Vagina (tissue), 2 donors: ENCODE measurements at places on chromosomes 5 and 9. TPM values are rescaled to one million over a fixed set of nuclear protein-coding genes. Genes with fewer than 3 reads are reported as not detected.

DNA sequence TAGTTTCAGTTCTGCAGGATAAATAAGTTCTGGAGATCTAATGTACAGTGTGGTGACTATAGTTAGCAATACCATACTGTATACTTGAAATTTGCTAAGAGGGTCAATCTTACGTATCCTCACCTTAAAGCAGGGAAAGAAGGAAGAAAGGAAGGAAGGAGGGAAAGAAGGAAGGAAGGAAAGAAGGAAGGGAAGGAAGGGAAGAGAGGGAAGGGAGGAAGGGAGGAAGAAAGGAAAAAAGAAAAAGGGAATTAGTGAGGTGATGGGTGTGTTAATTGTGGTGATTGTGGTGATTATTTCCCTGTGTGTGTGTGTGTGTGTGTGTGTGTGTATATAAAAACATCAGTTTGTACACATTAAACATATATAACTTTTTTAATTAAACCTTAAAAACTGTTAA lies 242.6 kb upstream of the MSX2 start:
- DNase-seq = no peak
- no peak overlapping the region for H3K27ac ChIP-seq
- no peaks in the 10 kb centered on the region for H3K4me1 ChIP-seq
- H3K27me3 ChIP-seq = no peaks in the 10 kb centered on the region
- no peaks in the 10 kb centered on the region for H3K36me3 ChIP-seq
- no peak overlapping the region for H3K4me3 ChIP-seq

Gene MEIKIN
- total RNA-seq = not detected

- no peak overlapping the region for H3K4me3 ChIP-seq
- H3K27ac ChIP-seq = no peak overlapping the region
- no peak for DNase-seq
- H3K27me3 ChIP-seq = no peaks in the 10 kb centered on the region
- no peaks in the 10 kb centered on the region for H3K36me3 ChIP-seq
Observed at GRCh38 chr9:6584881-6585597, 60.5 kb downstream of the GLDC start.

DNA sequence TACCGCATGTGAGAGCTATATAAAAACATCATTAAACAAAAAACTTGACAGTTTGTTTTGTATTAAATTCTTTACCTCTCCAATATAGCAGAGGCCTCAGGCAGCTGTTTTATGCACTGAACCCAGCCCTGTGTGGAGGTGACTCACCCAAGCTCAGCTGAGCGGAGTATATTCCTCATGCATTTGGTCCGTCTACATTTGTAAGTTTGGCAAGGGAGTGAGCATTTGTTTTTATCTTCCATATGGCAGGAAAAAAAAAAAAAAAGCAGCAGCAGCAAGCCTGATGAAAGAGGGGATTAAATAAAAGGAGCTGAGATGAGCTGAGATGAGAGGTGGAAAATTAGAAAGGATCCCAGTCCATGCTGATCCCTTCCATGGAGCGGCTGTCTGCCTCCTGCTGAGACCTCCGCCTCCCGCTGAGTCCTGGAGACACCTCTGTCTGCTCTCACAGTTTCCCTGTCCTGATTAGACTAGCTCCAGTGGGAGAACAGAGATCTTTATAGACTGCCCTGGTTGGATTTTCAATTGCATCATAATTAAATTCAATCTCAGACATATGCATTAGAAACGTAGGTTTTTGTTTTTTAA lies 112.0 kb upstream of the CTNND2 start:
- no peaks in the 10 kb centered on the region for H3K27me3 ChIP-seq
- DNase-seq = no peak
- H3K36me3 ChIP-seq = no peaks in the 10 kb centered on the region
- no peaks in the 10 kb centered on the region for H3K4me1 ChIP-seq
- no peak overlapping the region for H3K27ac ChIP-seq

DNA sequence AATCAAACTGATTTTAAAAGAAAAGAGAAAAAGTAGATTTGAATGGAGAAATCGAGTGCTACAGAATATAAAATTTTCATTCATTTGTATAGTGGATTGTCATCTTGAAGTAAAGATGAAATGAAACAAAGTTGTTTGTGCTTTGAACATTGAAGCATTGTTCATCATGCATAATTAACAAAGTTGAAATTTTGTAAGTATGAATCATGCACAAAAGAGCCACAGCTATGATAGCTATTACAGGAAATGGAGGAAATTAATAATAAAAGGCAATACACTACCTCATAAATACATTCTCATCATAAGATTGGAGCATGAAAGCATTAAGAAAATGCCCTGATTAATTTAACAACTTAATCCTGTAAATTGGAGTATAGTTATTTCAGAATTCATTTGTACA lies 153.4 kb upstream of the TLX3 start:
- H3K27me3 ChIP-seq = no peaks in the 10 kb centered on the region
- no peaks in the 10 kb centered on the region for H3K4me1 ChIP-seq
- H3K4me3 ChIP-seq = no peak overlapping the region

DNA sequence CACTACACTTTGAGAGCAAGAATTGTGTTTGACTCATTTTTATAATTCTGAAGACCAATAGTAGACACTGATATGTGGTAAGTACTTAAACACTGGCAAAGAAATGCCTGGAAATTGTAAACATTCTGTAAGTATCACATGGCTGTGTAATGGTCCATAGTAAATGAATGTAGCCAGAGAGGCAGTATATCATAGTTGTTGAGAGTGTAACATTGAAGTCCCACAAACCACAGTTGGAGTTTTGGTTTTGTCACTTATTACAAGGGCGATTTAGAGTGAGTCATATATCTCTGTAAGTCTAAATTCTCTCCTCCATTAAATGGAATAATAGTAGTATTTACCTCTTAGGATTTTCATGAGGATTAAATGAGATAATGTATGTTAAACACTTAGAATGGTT lies 181.1 kb upstream of the MEF2C start:
- H3K27me3 ChIP-seq = no peaks in the 10 kb centered on the region
- no peaks in the 10 kb centered on the region for H3K4me1 ChIP-seq
- DNase-seq = no peak
- H3K27ac ChIP-seq = no peak overlapping the region
- no peaks in the 10 kb centered on the region for H3K36me3 ChIP-seq

DNA sequence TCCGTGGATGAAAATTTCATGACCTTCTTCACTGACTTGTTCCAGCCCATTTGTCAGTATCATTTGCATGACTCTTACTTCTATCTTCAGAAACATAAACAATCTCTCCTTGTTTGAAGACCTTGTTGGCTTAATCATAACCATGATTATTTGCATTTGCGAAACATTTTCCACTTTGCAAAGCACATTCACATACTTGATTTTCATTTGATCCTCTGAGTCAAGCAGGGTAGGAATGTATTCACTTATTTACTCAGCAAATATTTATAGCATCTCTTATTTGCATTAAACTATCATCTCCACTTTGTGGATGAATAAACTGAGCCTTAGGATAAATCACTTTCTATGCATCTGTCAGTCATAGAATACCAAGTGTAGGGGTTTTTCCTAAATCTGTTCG lies 343.0 kb upstream of the SGCD start:
- H3K27me3 ChIP-seq = no peaks in the 10 kb centered on the region
- H3K4me3 ChIP-seq = no peak overlapping the region
- no peak overlapping the region for H3K27ac ChIP-seq
- no peak for DNase-seq
- H3K4me1 ChIP-seq = no peaks in the 10 kb centered on the region
- no peaks in the 10 kb centered on the region for H3K36me3 ChIP-seq

DNA sequence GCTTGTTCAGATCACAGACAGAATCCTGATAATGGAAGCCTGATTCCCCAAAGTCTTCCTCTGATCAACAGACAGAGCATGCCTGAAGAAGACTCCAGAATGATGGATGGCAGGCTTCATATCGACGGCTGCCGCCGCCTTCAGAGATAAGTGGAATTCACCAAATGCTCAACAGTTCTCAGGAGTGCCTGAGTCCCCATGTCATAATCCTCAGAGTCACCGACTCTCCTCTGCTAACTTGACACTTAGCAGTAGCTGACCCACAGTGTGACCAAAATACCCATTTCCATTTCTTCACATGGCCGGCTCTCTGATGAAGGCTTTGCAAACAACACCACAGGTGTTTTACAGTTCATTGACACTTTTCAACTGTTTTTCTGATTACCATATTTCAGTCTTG lies 58.7 kb downstream of the PRDM6 start:
- H3K27me3 ChIP-seq = no peaks in the 10 kb centered on the region
- no peaks in the 10 kb centered on the region for H3K4me1 ChIP-seq
- H3K27ac ChIP-seq = no peak overlapping the region
- H3K4me3 ChIP-seq = no peak overlapping the region
- H3K36me3 ChIP-seq = no peaks in the 10 kb centered on the region

Gene IL9
- not detected for total RNA-seq

Gene SLC6A19
- total RNA-seq = not detected

DNA sequence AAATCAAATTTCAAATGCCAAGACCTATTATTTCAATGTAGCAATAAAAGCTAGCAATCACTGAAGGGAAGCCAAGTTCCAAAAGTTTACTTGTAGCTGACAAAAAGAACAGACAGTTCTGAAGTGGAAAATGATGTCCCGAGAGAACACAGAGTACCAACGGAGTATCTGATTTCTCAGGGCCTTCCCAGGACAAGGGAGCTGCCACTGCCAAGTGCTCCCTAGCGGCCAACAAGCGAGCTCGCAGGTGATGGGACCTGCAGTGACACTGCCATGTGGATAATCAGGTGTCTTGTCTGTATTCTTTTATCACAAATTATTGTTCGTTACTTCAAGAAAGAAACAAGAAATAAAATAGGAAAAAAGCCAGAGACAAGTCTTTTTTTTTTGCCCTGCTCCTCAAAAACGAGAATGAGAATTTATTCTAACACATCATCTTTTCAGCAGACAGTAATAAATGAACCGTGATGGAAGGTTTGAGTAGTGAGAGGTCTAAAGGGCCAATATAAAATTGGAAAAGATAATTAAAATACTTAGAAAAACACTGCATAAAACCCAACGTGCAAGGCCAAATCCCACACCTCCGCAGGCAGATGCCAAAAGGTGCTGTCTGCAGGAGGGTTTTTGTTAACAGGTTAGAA lies 159.4 kb downstream of the MYO10 start:
- H3K36me3 ChIP-seq = no peaks in the 10 kb centered on the region
- no peak for DNase-seq

DNA sequence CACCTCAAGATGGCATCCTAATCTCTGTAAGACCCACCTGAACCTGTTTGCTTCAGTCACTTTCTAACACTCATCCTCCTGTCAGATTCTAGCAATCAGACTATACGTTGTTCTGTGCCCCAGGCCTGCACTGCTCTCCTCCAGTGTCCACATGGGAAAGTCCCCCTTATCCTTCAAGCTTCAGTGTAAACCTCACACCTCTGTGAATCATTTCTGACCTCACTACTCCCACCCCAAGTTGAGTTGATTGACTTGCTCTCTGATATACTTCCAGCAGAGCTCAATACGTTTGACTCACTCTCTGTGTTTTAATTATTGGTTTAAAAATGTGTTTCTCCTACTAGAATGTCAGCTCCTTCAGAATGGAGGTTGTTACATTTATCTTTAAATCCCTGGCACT lies 240.2 kb downstream of the FBXL17 start:
- H3K4me3 ChIP-seq = no peak overlapping the region
- H3K27me3 ChIP-seq = no peaks in the 10 kb centered on the region
- no peak for DNase-seq
- no peaks in the 10 kb centered on the region for H3K4me1 ChIP-seq

DNA sequence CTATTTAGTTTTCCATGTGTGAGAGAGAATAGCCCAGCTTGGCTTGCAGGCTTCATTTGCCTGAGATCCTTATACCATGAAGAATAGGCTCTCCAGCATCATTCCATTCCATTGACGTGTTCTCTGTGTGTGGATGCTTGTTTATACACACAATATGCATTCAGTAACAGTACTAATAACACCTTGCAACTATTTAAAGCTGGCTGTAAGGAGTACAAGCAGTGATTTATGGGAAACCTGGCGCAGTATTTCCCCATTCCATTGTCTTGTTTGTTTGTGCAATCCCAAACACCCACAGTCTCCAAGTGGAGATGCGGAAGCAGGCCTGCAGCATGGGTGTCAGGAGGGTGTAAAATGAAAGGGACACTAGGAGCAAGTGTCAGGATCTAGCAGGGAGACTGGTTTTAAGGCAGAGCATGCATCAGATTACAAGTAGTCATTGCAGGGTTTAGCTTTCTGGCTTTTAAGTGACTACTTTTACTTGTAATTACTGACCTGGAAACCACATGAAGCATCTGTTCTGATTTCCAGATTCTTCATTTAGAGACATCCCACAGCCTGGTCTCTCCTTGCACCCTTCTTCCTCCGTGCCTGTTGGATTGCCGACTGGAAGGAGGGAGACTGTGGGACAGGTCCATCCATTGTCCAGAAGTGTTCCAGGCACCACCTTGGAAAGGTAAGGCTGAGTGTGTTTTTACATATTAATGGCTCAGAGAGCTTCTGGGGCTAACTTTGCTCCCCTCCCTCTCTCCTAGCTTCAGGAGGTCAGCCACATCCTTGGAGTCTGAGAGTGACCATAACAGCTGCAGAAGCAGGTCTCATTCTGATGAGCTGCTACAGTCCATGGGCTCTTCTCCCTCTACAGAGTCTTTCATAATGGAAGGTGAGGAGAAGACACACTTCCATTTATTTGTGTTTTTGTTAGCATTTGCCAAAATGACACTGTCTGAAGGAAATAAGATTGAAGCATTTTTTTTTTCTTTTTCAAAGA lies 241.6 kb downstream of the ARHGEF28 start:
- H3K27ac ChIP-seq = no peak overlapping the region
- DNase-seq = no peak
- H3K4me3 ChIP-seq = no peak overlapping the region
- H3K27me3 ChIP-seq = no peaks in the 10 kb centered on the region

Gene DIMT1
- 25.5 TPM for total RNA-seq

DNA sequence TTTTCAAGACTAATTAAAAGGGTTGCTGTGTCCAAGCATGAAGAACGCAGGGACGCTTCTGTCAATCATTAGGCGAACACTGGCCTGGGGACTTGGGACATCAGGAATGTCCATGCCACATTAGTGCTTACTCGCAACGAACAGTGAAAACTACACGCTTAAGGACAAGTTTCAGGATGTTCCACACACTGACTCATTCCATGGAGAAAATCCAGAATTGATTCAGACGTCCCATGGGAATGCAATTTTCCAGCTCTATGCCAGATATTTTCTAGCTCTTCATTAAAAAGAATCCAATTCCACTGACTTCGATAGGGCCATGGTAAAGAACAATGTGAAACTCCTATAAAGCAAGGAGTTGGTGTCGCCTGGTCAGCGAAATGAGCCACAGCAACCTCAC lies 98.2 kb downstream of the CAMSAP1 start:
- peaks cover 41% of the 10 kb centered on the region for H3K36me3 ChIP-seq
- no peak for DNase-seq
- H3K27me3 ChIP-seq = no peaks in the 10 kb centered on the region
- H3K4me3 ChIP-seq = no peak overlapping the region
